ENCODE measurements at places on chromosomes 12 and 14.
A peak's percentile ranks its signal among the peaks of the same experiment; 100 is the strongest.

GRCh38 chr14:68547305-68548193, 245.3 kb downstream of the ZFP36L1 start:
- DNase-seq, result no peak

- DNase-seq, result no peak
These were observed 139.8 kb upstream of the NOS1 start for GRCh38 chr12:117501076-117501869.

GRCh38 chr12:93918262-93918661, 230.1 kb upstream of the PLXNC1 start:
- no peak for DNase-seq

DNA sequence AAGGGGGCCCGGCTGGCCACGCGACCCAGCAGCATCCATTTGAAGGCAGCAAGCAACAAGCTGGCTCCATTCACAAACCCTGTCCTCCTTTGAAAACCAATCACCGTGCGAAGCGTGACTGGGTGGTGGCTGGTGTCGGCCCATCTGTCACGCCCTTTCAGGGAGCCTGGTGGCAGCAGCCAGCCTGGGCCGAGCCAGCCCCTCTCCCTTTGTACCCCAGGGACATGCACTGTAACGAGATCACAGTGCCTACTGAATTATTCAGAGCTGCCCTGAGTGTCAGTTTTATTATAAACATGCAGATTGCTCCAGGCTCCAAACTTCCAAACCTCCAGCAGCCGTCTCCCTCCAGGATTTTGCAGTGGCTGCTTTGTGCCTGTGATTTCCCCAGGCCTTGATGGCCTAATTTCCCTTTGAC, 22.3 kb upstream of the CTDSP2 start:
- no peak for DNase-seq

- DNase-seq, result no peak
These were observed 210.1 kb upstream of the DAAM1 start for GRCh38 chr14:58978343-58978742.

DNA sequence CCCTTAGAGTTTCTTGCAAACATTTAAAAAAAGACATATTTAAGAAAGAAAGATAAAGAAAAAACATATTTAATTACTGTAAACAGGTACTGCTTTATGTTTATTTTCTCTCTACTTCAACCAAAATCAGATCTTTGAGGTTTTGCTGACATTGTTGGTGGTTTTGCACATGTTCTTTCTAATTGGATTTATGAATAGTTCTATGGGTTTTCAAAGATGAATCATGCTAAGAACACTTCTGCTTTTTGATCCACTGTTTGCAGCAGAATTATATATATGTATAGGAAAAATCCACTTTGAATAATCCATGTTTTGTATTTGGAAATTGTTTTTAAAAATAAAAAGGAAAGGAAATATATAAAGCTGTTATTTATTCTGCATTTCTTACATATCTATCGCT, 78.4 kb downstream of the FRMD6 start:
- no peak for DNase-seq

- DNase-seq, result no peak
These were observed 98.2 kb downstream of the BTG1 start for GRCh38 chr12:92047393-92047826.

DNA sequence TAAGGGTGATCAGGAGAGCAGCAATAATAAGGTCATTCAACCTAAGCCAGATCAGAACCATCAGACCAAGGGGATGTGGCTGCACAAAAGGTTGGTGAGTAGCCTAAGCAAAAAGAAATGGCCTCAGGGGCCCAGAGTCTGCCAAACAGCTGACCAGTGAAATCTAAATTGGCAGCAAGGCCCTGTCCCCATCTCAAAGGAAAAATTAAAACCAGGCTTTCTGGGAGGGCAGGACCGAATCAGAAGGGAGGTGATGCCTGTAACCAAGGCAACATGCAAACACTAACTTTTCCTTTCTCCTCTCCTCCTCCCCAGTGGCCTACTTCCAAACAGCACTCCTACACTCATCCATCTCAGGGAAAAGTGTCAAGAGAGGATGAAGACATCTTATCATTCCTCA, 256.4 kb downstream of the NUAK1 start:
- DNase-seq, result no peak

- no peak for DNase-seq
These were observed 148.7 kb downstream of the DYRK2 start for GRCh38 chr12:67797185-67797741.

- no peak for DNase-seq
These were observed 194.0 kb downstream of the EGLN3 start for GRCh38 chr14:33756833-33757232.

GRCh38 chr14:77311217-77311616, 9.5 kb downstream of the POMT2 start:
- DNase-seq, result no peak

GRCh38 chr14:104694475-104694950, 5.1 kb downstream of the INF2 start:
- no peak for DNase-seq

GRCh38 chr14:104121142-104121541, 17.2 kb upstream of the KIF26A start:
- DNase-seq, result no peak

GRCh38 chr14:61183196-61183885, 97.8 kb downstream of the TMEM30B start:
- DNase-seq, result no peak

- no peak for DNase-seq
These were observed 493 bp downstream of the NUMB start for GRCh38 chr14:73457924-73458182.

DNA sequence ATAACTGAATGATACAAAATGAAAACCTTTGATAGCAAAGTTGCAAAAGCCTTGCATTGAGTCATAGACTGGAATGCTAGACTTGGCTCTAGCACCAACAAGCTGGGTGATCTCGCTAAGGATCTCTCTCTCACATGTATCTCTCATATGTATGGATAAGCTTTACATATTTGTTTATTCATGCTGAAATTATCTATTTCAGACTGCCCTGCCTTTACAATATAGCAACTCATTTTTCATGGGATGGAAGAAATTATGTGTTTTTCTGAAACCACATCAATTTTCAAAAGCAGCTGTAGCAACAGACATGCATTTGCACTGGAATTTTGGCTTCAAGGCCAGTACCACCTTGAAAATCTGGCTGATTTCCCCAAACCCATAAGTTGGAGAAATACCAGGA, 11.4 kb downstream of the RERG start:
- DNase-seq, result no peak

GRCh38 chr12:47813511-47814196, 6.0 kb downstream of the HDAC7 start:
- no peak for DNase-seq

DNA sequence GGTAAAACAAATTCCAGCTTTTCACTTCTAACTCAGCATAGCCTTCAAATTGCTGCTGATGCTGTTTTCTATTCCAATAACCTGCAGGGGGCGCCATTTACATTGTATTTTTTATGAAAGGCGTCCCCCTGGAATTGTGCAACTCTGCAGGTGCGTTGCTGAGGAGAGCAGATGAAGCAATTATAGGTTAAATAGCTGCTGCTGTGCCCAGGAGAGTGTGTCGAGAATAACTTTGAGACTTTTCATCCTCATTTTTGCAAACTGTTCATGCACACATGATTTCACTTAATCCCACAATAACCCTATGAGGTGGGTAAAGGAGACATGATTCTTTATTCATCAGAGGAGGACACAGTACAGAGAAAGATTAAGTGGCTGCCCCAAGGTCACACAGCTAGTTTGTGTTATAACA, 75.7 kb downstream of the MYRFL start:
- DNase-seq, result peak; percentile 59

GRCh38 chr12:127820846-127821245, 446.1 kb upstream of the TMEM132C start:
- no peak for DNase-seq

DNA sequence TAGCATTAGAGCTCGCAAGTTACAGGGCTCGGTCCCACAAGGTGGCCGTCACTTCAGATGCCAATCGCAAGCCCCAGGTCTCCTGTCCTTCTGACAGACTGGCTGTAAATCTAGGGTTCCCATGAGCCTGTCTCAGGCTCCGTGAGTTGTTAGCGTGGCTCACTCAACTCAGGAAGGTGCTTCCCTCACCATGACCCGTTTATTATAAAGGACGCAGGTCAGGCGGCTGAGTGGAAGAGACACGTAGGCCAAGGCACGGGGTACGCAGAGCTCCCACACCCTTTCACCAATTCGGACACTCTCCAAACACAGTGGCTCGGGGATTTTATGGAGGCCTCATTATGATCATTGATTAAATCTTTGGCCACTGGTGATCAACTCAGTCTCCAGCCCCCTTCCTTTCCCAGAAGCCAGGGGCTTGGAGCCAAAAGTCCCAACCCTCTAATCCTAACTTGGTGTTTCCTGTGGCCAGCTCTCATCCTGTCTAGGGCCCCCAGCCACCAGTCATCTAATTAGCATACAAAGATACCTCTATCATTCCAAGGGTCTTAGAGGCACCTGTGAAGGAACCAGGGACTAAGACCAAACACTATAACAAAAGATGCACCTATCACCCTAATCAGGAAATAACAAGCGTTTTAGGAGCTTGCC, 25.8 kb upstream of the LRTM2 start:
- no peak for DNase-seq

- DNase-seq, result no peak
These were observed 10.9 kb downstream of the BCL7A start for GRCh38 chr12:122032580-122032979.

- no peak for DNase-seq
These were observed 261.9 kb downstream of the TMEM132D start for GRCh38 chr12:129641926-129642325.

DNA sequence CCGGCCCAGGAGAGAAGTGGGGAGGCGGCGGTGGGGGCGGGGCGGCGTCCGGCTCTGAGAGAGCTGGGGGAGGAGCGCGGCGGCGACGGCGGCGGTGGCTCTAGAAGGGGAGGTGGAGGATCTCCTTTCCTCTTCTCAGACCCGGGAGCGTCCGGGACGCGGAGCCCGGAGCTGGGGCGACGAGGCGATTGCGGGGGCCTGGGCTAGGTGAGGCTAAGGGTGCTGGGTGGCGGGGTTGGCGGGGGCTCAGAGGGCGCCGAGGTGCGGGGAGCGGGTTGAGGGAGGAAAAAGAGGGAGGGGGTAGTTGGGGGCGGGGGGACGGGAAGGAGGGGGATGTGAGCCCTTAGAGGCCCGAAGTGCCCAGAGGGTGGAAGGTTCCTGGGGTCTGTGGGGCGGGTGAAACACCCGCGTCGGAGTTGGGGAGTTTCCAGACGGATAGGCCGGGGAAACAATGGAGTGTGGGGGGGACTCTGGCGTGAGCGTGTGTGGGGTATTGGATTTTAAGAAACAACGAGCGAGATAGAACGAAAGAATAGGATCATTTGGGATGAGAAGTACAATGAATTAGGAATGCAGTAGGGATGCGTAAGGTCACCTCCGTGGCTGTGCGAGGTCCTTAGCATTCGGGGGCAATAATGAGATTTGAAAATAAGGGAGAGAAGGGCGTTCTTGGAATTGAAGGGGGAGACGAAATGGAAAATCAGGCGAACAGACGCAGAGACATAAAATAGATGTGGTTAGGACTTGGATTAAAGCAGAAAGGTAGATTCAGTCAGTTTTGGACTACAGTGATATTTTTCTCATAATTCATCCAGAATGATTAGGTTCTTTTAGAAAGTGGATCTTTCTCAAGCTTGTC, at the start of gene SPATS2:
Gene SPATS2, plus strand, starts transcription at position 82 of the 859 bp plus-strand sequence. CDS start 93,551 bp downstream, outside the sequence.
- no peak for DNase-seq

DNA sequence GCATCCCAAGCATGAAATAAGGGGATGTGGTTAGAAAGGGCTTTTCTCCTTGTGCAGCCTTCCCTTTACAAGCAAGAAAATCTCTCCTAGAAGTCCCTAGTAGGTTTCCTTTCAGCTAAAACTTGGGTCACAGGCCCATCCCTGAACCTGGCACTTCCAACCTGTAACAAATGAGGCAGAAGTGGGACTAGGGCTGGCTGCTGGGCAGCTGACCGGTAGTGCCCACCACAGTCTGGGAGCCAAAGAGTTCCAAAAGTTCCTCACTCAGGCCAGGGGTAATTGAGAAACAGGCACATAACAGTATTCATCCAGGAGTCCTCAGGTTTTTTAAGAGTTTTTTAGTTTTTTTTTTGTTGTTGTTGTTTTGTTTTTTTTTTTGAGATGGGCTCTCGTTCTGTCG, 23.8 kb downstream of the MANSC1 start:
- no peak for DNase-seq

GRCh38 chr12:56040151-56040550, 1.6 kb upstream of the RPS26 start:
- no peak for DNase-seq

GRCh38 chr14:73607241-73607640, 5.1 kb upstream of the ACOT6 start:
- DNase-seq, result no peak

Measured in stimulated activated CD8-positive, alpha-beta memory T cell treated with anti-CD3 and anti-CD28 coated beads, Interleukin-12 subunit alpha, Interleukin-12 subunit beta, amount 100 ng/mL, for 1 hour (primary cell).